ENCODE measurements at places on chromosomes 2 and 18.

DNA sequence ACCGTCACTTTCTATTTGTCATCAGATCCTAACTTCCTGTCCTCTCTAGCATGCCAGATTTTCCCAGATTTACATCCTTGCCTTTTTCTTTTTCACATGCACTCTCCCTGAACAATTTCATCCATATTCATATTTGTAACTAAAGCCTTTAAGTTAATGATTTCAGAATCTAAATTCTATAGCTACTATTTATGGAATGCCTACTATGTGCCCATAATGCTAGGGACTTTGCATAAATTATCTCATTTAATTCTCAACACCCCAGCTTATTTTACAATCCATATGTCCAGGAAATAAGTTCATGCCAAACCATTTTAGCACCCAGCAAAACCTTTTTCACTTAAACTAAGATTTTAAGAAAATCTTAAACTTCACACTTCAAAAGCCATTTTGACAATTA is 531.9 kb downstream of the NUP35 start:
- DNase-seq: no peak

GRCh38 chr2:102064679-102065674 is 73.2 kb downstream of the IL1R2 start:
- DNase-seq: no peak

GRCh38 chr2:55168221-55169154 is 63.6 kb downstream of the CLHC1 start:
- DNase-seq: peak; percentile 30

DNA sequence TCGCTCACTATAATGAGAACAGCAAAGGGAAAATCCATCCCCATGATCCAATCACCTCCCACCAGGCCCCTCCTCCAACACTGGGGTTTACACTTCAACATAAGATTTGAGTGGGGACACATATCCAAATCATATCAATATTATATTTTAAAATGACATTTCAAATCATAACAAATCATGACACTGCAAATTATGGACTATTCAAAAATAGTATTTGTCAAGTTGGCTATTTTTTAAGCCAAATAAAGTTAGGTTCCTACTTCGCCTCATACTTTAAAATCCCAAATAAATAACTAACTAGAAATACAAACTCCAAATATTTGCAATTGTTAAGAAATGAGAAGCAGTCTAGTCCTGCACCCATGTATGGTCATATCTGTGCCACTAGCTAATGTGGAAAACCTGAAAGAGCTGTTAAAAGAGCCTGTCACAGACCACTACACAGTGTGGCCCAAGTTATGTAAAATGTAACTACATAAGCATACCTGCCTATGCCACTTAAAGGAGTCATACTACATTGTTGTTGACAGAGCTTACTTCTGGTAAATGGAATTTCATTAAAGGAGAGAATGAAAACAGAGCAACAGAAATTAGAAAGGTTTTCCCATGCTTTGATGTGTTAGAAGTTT is 334.7 kb upstream of the GULP1 start:
- DNase-seq: no peak

DNA sequence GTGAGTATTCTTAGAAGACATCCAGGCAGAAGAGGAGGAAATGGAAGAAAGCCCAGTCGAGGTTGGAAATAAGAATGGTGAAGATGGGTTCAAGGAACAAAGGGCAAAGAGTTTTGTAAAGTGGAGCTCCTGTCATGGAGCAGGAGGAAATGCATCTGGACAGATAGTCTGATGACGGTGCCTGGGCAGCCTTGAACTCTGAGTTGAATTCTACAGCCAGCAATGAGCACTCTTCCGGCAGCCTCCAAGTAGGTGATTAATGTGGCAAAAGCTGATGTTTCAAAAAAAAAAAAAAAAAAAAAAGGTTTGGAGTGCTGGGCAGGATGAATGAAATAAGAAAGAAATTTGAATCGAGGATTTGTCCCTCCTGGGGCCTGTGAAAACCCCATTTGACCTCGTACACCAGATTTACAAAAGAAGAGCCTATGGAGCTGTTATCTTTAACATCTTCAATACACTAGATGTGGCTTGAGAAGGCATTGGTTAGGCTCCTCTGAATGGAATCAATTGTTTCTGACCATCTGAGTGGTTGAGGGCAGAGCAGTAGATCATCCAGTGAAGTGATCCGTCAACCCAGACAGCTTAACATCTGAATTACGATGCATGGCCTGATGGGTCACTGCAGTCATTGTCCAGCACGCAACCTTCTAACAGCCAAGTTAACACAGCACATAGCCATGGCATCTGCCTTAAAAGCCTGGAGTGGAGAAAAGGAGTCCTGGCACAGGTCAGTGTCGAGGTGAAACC is 449.7 kb downstream of the TXNL1 start:
- DNase-seq: no peak
